Breast epithelium (tissue), 4 donors: ENCODE measurements at places on chromosomes 13 and 19. TPM values are rescaled to one million over a fixed set of nuclear protein-coding genes. Genes with fewer than 3 reads are reported as not detected.

DNA sequence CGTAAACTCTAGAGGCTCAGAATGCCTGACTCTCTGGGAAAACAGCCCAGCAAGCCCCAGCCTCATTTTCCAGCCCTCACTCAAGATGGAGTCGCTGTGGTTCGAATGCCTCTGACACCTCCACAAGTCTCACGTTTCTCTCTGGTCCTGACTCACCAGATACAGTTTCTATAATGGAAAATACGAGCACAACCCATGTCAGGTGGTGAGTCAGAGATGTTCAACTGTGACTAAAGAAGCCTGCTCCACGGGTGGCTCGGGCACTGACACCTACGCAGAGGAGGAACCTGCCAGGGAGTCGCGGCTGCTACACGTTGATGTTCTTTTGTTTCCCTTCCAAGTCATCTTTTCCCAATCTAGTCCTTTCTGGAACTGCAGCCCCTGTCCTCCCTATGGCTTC lies 87.1 kb upstream of the STK24 start:
- no peak for DNase-seq

- DNase-seq = no peak
Measured at GRCh38 chr19:41641879-41642485, 15.1 kb upstream of the CEACAM4 start.

Gene ZNF45
- 9.8 TPM for total RNA-seq

DNA sequence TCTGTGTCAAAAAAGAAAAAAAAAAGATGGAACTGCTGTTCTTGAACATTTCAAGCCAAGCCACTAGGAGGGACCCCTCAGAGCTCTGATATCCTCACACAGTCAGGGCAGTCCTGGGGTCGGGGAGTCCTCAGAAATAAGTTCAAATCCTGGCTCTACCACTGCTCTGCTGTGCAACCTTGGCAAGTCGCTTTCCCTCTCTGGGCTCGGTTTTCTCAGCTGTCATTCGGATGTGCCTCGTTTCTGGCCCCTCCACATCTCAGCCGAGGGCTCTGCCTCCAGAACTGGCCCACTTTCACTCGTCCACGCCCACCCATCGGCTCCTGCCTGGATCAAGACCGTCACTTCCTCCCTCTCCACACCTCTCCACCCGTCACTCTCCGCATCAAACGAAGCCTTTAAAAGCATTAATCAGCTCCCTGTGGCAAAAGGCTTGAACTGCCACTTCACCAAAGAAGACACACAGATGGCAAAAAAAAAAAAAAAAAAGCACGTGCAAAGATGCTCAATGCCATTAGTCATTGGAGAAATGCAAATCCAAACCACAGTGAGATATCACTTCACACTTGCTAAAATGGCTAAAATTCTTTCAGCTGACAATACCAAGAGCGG lies 7.4 kb upstream of the ZNRF4 start:
- no peak for DNase-seq

DNA sequence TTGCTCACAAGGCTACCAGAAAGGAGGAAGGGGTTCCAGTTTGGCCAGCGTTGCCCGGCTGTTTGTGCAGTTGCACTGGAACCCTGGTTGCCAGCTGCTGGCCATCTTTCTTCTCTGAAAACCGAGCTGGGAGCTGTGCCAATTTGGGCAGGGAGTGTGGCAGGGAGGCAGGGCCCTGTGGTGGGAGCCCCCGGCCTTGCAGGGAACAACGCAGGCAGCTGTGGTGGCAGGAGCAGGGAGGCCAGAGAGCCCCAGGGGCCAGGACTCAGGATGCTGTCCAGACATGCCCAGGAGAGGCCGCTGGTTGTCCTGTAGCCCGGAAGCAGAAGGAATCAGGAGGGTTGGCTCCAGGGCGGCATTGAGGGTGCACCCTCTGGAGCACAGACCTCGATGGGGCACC lies 4.8 kb downstream of the KMT5C start:
- DNase-seq = peak; percentile 37

DNA sequence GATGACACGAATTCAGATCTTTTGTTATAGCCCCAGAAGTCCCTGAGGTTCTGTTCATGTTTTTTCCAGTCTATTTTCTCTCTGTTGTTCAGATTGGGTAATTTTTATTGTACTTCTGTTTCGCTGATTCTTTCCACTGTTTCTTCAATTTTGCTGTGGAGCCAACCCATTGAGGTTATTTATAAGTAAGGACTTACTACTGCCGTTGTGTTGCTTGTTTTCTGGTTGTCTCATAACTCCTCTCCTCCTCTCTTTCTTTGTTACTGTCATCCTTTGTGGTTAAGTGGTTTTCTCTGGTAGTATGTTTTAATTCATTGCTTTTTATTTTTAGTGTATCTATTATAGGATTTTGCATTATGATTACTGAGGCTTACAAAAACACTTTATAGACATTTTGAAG lies 48.7 kb upstream of the GAS6 start:
- DNase-seq = no peak

Gene ZNF554
- total RNA-seq = 2.1 TPM

DNA sequence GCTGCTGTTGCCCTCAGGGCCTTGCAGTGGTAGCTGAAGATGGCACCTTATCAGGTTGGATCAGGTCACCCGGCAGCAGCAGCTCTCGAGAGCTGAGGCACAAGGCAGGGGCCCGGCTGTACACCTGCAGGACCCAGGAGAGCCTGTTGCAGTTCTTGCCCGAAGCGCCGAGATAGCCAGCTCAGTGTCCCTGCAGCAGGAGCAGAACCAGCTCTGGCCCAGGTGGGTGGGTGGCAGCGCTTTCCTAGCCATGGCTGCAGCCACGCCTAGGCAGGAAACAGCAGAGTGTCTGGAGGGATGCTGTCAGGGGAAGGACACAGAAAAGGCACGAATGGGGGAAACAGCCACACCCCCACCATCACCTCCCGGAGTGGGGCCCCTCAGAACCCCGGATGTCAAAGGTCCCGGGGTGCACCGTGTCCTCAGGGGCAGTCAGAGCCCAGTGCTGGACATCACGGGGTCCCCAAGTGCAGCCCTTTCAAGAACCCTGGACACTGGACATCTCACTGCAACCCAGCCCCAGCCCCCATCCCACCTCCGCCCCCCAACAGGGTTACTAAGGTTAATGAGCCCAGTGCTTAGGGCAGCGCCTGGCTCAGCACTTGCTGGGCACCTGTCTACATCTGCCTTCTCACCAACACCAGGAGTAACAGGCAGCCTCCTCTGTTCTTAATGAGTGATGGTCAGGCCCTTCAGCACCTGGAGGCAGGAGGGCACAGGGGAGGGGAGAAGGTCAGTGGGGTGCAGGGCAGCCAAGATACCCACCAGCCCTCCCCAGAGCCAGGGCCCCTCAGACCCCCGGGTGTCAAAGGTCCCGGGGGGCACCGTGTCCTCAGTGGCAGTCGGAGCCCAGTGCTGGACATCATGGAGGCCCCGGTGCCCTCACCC lies 8.7 kb downstream of the ACP4 start:
- no peak for DNase-seq

DNA sequence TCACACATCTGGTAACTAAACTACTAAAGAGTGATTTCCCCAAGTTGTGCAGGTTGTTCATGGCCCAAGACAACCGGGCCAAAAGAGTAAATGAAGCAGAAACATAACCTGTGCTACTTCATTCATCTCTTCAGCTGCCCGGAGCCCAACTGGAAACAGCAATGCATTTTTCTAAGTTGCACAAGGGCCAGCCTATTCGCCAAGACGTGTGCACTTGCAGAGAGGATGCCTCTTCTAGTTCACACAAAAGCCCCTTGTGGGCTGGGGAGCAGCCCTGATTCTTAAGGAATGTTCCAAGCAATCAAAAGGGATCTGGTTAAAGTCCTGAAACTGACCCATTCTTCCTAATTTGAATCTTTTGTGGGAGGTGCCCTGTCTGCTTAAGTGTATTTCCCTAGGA lies 275.8 kb downstream of the SHISA2 start:
- DNase-seq = no peak

Gene POGLUT2
- 5.9 TPM for total RNA-seq

Gene LILRB1
- total RNA-seq = 2.3 TPM

Gene ZNF791
- total RNA-seq = 34.7 TPM

GRCh38 chr13:42259515-42259914 lies 12.4 kb upstream of the AKAP11 start:
- DNase-seq = no peak

DNA sequence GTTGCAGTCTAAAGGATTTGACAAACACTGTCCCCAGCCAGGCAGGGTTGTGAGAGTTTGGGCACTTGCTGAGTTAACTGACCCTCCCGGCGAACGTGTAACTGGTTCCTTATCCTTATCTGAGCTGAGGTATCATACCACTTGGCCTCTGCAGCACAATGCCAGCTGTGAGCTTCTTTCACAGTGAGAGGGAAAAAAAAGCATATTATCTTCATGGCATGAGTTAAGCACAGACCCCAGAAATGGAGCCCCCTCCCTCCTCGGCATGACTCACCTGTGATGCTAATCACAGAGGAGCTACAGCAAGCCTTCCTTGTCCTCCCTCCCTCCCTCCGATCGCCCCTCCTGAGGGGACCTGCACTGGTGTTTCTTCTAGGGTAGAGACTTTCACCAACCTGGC lies 60.5 kb downstream of the EFNB2 start:
- DNase-seq = no peak

DNA sequence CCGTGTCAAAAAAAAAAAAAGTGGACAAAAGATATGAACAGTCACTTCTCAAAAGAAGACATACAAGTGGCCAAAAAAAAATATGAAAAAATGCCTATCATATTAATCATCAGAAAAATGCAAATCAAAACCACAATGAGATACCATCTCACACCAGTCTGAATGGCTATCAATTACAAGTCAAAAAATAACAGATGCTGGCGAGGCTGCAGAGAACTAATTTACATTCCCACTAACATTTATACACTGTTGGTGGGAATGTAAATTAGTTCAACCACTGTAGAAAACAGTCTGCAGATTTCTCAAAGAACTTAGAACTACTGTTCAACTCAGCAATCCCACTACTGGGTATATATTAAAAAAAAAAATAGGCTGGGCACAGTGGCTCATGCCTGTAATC lies 26.5 kb upstream of the FOXO1 start:
- DNase-seq = no peak

- DNase-seq = peak; percentile 86
Measured at GRCh38 chr19:45125975-45126493, 33.1 kb downstream of the PPP1R37 start.

- no peak for DNase-seq
Measured at GRCh38 chr19:31274251-31275067, 74.8 kb downstream of the TSHZ3 start.

Gene ZNF285
- total RNA-seq = 1.6 TPM

Gene PSG4
- total RNA-seq = 2.3 TPM

Gene OR7A17
- total RNA-seq = not detected

Gene MEF2B
- not detected for total RNA-seq

Gene LRFN3
- 6.7 TPM for total RNA-seq

DNA sequence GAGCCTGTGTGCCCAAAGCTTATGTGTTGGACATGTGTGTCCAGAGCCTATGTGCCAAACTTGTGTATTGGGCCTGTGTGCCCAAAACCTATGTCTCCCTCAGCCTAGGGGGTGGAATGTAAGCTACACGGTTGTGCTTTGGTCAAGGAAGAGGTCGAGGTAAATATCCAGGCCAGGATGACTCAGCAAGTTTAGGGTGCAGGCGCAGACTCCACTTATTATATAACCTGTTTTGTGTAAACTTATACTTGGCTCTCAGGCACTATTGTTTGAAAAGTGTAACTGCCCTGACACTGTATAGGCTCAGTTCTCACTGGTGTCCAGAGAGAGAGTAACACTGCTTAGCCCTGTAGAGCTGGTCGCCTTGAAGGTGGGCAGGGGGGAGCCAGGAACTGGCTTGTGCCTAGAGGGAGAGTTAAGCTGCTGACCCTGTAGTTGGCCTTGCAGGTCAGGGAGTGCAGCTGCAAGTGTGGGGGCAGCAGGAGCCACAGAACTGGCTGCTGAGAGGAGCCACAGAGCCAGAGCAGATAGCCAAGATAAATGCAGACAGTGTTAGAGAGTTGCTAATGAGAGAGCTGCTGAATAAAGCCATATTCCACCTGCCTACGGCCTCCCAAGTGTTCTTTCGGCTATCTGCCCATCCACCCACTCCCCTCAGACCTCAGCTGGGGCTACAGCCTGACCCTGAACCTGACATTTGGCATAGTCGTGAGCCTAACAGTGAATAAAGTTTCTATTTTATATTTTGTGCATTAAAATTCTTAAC lies 517.2 kb upstream of the SLITRK1 start:
- no peak for DNase-seq

DNA sequence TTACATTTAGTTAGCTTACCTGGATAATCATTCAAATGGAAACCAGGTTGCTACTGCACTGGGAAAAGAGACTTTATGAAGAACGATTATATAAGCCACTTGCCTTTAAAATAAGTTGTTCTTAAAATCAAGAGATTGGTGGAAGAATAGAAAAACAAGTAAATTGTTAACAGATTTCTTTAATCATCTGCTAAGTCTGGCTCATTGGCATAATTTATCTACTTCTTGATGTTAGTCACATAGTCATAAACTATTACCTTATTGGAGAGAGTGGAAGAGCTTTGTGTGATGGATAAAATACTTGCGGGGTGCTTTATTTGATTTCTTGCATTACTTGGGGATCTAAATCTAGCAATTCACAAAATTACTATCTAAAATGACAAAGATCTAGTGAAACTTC lies 6.8 kb downstream of the LSM14A start:
- no peak for DNase-seq

DNA sequence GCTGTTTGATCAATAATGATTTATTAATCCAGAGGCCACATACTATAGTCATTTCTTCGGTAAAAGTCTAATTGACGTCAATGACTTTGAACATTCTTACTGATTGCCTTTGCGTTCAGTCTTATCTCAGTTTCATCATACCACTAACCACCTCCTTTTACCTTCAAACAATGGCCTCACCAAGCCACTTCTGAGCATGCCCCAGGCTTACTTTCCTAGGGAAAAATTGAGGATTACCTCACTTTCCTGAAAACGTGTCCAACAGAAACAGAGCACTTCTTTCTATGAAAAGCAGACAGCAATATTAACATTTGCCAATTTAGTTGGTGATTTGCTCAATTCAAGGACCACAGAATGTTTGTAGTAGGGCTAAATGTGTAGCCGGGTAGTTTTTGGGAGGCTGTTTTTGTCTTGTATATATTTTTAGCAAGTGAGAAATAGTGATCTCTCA lies 157.6 kb downstream of the KLF5 start:
- DNase-seq = no peak

GRCh38 chr19:29630655-29631054 lies 24.6 kb downstream of the POP4 start:
- DNase-seq = no peak

- DNase-seq = no peak
Measured at GRCh38 chr19:31316201-31316951, 32.9 kb downstream of the TSHZ3 start.

- DNase-seq = no peak
Measured at GRCh38 chr13:38121267-38121666, 228.4 kb upstream of the UFM1 start.

GRCh38 chr19:29662604-29663404 lies 2.5 kb upstream of the PLEKHF1 start:
- DNase-seq = peak; percentile 68

GRCh38 chr19:14102102-14102696 lies 11.6 kb upstream of the SAMD1 start:
- DNase-seq = no peak

- no peak for DNase-seq
Measured at GRCh38 chr19:45764945-45765701, 3.9 kb downstream of the SIX5 start.

GRCh38 chr13:92951273-92951890 lies 275.2 kb upstream of the GPC6 start:
- DNase-seq = no peak

Gene ZMYM5
- 20.3 TPM for total RNA-seq

Gene ZNF543
- 8.5 TPM for total RNA-seq

- no peak for DNase-seq
Measured at GRCh38 chr13:23776698-23777574, 112.3 kb downstream of the MIPEP start.

- DNase-seq = no peak
Measured at GRCh38 chr13:95541911-95542474, 10.5 kb upstream of the CLDN10 start.

- no peak for DNase-seq
Measured at GRCh38 chr13:34671137-34671536, 270.9 kb upstream of the NBEA start.
